ENCODE measurements at places on chromosomes 5 and 9. TPM values are rescaled to one million over a fixed set of nuclear protein-coding genes. Genes with fewer than 3 reads are reported as not detected.

The ERBIN gene
- 26.9 TPM for total RNA-seq

The MAMDC2 gene
- total RNA-seq = 0.43 TPM

The LVRN gene
- not detected for total RNA-seq

The ROPN1L gene
- 2.3 TPM for total RNA-seq

The NRARP gene
- total RNA-seq = 4.6 TPM

The EPB41L4B gene
- total RNA-seq = 14.6 TPM

The TXNDC8 gene
- total RNA-seq = not detected

The SV2C gene
- total RNA-seq = 0.02 TPM

The FBXW2 gene
- 41.1 TPM for total RNA-seq

The OR1Q1 gene
- not detected for total RNA-seq

The GABRA6 gene
- total RNA-seq = not detected

The QRFP gene
- not detected for total RNA-seq

The PCDHB2 gene
- total RNA-seq = 4.5 TPM

Data from A549 treated with ZK216348 at 1 μM for 4 hours (cell line).